ENCODE measurements at places on chromosomes 2 and 18. TPM values are rescaled to one million over a fixed set of nuclear protein-coding genes. Genes with fewer than 3 reads are reported as not detected.

DNA sequence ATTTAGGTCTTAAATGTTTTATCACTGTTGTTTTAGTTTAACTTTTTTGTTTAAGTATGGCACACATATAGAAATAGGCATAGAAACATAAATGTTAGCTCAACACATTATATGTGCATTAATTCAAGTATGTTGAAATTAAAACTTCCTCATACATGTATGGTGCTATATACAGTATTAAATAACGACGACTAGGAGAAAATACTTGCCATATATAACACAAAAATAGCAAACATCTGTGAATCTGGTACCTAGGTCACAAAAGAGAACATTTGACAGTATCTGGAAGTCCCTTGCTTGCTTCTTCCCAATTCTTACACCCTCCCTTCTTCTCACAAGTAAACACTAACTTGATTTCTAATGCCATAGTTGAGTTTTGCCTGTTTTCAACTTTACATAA is 38.4 kb downstream of the ZNF638 start:
- no peak for DNase-seq

DNA sequence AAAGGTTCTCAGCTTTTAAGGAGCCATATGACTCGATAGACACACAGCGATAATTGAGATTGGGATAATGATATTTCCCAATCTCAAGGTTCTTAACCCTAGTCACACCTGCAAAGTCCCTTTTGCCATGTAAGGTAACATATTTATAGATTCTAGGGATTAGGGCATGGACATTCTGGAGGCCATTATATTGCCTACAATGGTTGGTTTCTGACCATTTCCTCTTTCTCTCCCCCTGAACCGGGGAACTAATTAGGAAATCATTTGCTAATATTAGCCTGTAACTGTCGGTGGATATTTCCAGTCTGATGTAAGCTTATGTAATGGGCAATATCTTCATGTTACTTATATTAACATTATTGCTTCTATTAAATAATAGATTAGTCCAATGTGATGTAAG is 40.8 kb upstream of the ARHGAP15 start:
- DNase-seq, result no peak

DNA sequence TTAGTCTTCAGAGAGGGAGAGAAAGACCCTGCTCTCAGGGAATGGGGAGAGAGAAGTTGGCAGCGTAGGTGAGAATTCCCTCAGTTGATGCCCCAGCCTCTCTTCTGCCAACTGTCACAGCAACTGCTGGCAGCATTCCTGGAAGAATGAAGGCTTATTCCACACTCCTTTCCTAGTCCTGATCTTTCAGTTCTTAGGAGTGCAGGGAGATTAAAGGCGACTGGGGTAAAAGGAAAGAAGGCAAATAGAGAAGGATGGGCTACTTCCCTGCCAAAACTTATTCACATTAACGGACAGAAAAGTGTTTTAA is 65.9 kb upstream of the ACAA2 start:
- no peak for DNase-seq

GRCh38 chr2:11553661-11554398 is 20.0 kb downstream of the GREB1 start:
- DNase-seq, result no peak

- DNase-seq, result no peak
These were observed 18.9 kb downstream of the IMPA2 start for GRCh38 chr18:12000072-12000659.

RNF144A gene
- 20.7 TPM for polyA plus RNA-seq

Data from forelimb muscle (tissue), 1 donor.